ENCODE measurements at places on chromosomes 1 and 21.

DNA sequence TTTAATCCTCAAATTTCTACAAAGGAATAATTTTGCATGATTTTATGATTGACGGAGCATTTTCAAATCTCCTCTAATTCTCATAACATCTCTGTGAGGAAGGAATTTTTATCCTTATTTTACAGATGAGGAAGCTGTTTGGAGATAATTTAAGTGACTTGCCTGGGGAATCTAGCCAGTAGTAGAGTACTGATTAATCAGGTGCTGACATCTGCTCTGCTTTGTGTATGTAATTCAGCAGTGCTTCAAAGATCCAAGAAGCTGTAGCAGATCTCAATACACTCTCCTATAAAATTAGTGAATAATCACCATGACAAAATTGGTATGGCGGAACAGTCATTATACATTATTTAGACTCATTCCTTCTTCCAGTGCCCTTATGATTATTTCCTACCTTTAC lies 46.0 kb downstream of the DPH5 start:
- no peak for DNase-seq

DNA sequence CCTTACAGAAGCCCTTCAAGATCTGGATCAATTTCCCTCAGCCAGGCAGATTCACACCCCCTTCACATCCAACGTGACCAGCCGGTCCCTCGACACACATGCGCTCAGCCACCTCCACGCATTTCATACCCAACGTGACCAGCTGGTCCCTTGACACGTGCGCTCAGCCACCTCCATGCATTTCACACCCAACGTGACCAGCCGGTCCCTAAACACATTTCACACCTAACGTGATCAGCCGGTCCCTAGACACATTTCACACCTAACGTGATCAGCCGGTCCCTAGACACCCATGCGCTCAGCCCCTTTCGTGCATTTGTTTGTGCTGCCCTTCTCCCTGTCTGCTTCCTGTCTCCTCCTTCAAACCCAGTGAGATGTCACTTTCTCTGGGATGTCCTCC lies 8.8 kb upstream of the PAFAH2 start:
- DNase-seq: no peak

GRCh38 chr1:158203693-158204457 lies 23.2 kb downstream of the CD1D start:
- DNase-seq: no peak

- no peak for DNase-seq
Measured at GRCh38 chr1:222167896-222168295, 380.0 kb downstream of the HHIPL2 start.

DNA sequence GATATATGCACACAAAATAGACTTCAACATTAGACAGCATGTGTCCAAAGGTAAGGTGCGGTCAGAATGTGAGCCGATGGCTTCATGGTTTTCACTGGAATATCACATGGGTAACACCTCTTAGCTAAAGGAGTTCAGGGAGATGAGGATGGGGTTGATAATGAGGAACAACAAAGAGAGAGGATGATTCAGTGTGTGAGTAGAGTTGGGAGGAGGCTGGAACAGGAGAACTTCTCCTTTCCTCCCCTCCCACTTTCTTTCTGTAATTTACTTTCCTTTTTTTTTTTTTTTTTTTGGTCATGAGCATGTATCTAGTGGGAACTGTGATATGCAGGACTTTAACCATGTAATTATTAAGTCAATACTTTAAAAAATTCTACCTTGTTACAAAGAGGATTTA lies 99.4 kb downstream of the FASLG start:
- no peak for DNase-seq

All from stimulated activated CD8-positive, alpha-beta memory T cell treated with anti-CD3 and anti-CD28 coated beads, Interleukin-12 subunit alpha, Interleukin-12 subunit beta, amount 100 ng/mL, for 1 hour (primary cell).